ENCODE measurements at places on chromosomes 16 and 17.

DNA sequence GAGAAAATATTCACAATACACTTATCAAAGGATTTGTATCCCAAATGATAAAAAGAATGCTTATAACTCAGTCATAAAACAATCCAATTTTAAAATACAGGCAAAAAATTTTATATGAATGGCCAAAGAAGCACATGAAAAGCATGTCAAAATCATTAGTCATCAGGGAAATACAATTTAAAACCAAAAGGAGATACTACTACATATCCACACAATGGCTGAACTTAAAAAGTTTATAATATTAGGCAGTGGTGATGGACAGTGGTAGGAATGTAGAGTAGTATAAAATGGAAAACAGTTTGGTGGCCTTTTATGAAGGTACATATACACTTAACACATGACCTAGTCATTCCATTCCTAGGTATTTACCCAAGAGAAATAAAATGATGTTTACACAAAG lies 12.2 kb downstream of the CMC2 start:
- no peak for DNase-seq

DNA sequence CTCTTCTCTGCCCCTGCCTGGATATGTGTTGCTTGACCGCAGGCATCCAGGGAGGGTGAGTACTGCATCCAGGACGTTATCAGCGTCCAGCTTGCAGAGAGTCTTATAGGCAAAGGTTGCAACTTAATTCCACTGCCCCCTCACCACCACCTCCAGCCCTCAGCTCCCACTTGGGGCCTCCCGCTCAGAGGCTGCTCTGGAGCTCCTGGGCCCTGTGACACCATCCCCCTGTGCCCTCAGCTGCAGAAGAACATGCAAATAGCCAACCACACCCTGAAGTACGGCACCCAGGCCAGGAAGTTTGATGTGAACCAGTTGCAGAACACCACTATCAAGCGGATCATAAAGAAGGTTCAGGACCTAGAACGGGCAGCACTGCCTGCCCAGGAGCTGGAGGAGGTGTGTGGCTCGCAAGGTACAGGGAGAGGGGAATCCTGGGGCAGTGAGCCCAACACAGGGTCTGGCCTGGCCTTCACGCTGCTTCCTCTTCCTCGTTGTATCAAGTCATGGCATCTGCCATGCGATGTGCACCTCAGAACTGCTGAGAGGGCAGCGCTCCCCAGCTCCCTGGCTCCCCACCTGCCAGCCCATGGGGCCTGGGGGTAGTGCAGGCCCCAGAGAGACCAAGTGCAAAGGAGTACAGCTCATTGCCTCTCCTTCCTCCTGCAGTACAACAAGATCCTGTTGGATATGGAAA lies 9.6 kb downstream of the ACE start:
- no peak for DNase-seq

DNA sequence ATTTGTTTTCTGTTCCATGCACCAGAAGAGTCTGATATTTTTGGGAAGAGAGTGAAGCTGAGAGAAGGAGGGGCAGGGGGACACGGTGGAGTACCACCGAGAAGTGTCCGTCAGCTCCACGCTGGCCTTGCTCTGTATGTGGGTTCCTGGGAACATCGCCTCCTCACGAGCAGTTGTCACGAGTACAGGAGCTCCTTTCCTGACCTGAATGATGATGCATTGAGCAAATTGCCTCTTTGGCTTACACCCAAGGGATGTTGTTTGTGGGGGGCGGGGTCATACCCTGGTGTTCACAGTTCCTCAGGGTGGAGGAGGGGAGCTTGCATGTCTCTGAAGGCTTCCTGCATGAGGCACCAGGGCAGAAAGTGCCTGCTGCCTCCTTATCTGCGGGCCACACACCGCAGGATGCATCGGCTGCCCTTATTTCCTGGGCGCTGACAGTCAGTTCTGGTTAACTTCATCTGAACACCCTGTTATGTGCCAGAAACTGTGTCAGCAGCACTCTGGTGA lies 36.2 kb downstream of the RGS9 start:
- DNase-seq: peak; percentile 42

GRCh38 chr16:85568519-85568918 lies 44.6 kb upstream of the GSE1 start:
- DNase-seq: peak; percentile 52

- no peak for DNase-seq
Observed at GRCh38 chr17:48548523-48549280, 3.8 kb upstream of the HOXB2 start.
